ENCODE measurements at places on chromosomes 3 and 15.

DNA sequence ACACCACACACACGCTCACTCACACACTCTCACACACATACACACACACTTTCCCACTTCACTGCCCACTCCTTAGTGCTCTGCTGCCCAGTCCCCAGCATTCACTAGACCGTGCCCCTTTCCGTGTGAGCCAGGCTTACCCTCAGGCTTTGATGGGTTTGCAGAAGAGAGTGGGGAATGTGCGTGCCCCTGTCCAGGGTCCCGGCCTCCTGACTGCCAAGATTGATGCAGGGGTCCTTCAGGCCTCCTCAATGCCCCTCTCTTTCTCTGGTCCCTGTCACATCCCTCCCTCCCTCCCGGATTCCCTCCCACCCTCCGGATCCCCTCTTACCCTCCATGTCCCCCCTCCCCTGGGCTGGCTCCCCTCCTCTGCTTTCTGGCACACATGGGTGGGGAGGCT, 27.9 kb upstream of the KIF23 start:
- DNase-seq, result no peak

- DNase-seq, result no peak
These were observed 1.7 kb upstream of the MAN2A2 start for GRCh38 chr15:90901175-90902039.

GRCh38 chr3:3316521-3316920, 137.0 kb upstream of the CRBN start:
- DNase-seq, result no peak

DNA sequence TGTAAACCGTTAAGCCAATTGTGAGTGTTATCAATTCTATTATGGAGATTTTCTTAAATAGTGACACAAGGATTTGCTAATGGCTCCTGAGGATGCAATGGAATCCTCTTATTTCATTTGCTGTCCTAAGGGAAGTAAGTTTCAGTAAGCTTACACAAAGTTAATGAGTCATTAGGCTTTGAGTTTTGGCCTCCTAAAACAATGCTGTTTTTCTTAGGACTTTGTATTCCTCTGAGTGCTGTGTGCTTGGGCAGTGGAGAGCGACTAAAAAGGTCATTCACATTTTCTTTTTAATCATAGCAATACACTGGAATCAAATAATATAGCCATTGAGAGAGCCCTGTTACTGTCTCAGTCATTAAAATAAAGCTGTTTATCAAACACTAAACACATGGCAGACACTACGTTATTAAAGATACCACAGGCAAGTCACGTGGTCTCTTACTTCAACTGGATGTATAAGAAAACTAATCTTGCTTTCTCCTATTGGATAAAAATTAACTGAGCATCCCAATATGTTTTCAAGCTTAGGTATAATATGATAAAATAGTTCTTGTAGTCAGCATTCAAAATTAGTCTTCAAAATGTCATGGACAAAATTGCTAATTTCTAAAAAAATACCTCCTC, 290.8 kb downstream of the NLGN1 start:
- DNase-seq, result no peak

GRCh38 chr15:88891540-88892254, 3.6 kb downstream of the HAPLN3 start:
- no peak for DNase-seq

GRCh38 chr3:11187681-11188080, 33.4 kb downstream of the HRH1 start:
- no peak for DNase-seq

DNA sequence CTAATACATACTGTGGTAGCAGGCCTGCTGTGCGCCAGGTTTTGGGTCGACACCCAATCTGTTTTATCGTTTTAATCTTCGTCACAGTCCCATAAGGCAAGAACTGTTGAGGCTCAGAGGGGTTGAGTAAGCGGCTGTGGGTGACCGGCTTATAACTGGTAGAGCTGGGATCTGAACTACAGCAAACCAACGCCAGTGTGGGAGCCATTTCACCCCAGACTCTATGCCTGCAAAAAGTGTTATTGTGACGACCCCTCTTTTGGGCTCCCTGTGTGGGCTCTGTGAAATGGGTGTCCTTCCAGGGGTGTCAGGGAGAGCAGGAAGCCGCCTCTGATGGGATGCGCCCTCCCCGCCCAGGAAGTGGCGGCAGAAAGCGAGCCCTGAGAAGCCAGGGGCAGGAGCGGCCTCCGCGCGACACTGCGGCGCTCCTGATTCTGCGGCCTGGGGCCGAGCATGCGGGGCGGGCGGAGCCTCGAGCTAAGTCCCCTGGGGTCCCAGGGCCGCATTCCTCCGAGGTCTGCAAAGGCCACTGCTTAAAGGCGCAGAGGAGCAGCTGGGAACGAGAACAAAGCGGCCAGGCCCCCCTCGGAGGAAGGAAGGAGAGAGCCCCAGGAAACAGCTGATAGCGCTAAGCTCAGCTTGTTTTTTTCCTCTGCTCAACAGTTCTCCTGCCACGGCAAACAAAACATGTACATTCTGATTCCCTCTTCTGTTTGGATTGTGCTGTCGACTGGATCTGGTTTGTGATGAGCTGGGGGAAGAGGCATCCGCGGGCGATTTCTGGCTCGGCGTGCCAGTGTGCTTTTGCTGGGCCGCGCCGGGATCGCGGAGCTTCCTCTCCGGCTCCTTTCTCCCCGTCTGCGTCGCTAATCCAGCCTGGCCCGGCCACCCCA, 33.9 kb downstream of the GRK7 start:
- DNase-seq, result no peak

GRCh38 chr3:141410408-141410807, 42.1 kb downstream of the ZBTB38 start:
- DNase-seq, result no peak

- DNase-seq, result no peak
These were observed 29.2 kb downstream of the EPHB3 start for GRCh38 chr3:184590795-184591194.

GRCh38 chr3:117248153-117248552, 538.6 kb downstream of the TUSC7 start:
- DNase-seq, result no peak

- DNase-seq, result no peak
These were observed 80.6 kb downstream of the MYO9A start for GRCh38 chr15:72037321-72037720.

DNA sequence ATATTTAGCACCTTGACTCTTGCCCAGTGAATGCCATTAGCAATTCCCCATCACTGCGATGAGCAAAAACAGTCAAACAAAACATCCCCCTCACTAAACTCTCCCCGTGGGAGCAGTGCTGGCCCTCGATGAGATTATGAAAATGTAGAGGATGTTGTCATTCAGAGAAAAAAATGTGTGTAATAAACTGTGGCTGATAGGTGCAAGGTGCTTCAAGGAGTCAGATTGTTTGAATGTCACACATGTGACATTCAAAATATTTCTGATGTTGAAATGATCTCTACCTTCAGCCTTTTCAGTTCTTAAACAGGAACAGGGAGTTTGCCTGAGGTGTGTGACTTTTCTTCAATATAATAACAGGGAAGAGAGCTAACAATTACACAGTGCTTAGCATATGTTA, 281.8 kb upstream of the TRIM42 start:
- DNase-seq, result no peak
